Hypothalamus (tissue), 51 donors: ENCODE measurements at places on chromosomes 6 and 20.

- DNase-seq, result no peak
Observed at GRCh38 chr20:40610730-40611129, 78.3 kb downstream of the MAFB start.

- DNase-seq, result peak; percentile 69
Observed at GRCh38 chr20:32780749-32781655, 18.8 kb downstream of the DNMT3B start.

- DNase-seq, result no peak
Observed at GRCh38 chr6:138609801-138610430, 110.6 kb upstream of the NHSL1 start.

DNA sequence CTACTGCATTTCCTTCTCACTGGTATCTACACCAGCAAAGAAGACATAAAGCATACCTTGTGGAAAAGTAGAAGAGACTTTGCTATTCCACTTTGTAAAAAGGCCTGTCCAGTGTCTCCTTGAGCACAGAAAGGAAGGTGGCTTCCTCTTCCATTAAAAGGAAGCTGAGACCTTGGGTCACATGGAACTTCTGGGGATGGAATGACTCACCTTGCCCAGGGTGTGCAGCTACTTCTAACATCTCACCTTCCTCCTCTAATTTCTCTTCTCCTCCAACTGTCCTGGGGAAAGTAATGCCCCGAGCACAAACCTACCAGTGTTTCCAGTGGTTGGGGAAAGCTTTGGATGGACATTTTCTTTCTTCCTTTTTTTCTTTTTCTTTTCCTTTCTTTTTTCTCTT lies 848.8 kb upstream of the MAP3K7 start:
- DNase-seq, result no peak

GRCh38 chr6:113744861-113745260 lies 112.3 kb upstream of the MARCKS start:
- DNase-seq, result no peak

- peak; percentile 79 for DNase-seq
Observed at GRCh38 chr20:36861875-36862801, 13.8 kb upstream of the TLDC2 start.
